ENCODE measurements at places on chromosomes 16 and 17.

- no peak for DNase-seq
Measured at GRCh38 chr16:58498341-58499091, 1.4 kb upstream of the NDRG4 start.

DNA sequence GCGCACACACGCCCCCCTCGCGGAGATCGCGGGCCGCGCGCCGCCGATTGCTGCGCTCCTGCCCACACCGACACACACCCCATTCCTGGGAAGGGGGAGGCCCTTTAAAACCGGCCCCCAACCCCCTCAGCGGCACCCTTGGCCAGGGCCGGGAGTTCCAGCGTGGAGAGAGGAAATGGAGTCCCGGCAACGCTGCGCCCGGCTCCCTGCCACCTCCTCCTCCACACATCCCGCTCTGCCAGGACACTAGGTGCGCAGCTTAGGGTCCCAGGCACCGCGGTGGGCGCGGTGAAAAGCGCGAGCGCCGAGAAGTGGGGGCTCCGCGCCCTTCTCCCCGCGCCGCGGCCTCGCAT lies 397 bp downstream of the CDC42EP4 start:
- no peak for DNase-seq

- no peak for DNase-seq
Measured at GRCh38 chr17:64442541-64442971, 6.4 kb upstream of the MILR1 start.

- DNase-seq: no peak
Measured at GRCh38 chr16:8103649-8104289, 486.5 kb downstream of the TMEM114 start.

DNA sequence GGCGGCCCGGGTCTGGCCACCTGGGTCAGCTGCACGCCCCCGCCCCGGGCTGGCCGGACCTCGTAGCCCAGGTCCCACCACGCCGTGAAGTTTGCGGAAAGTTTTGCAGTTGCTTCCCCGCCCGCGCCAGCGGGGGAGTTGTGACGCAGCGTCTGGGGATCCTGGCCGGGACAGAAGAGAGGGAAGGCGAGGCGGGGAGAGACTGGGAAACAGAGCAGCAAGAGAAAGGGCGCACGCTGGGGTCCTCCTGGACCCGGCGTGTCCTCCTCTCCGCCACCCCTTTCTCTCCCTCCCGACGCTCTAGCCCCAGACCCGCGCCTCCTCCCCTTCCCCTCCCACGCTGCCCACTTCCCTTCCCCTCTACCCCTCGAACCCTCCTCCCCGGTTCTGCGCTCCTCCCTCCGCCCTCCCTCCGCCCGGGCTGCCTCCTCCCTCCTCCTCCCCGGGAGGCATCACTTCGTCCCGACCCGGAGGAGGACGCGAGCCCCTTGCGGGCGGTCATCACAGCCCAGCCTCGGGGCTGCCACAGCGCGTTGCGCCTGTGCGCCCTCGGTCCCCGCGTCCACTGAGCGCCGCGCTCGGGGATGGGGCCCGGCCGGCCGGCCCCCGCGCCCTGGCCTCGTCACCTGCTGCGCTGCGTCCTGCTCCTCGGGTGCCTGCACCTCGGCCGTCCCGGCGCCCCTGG lies at the start of gene MRC2:
Gene MRC2, plus strand, starts transcription at position 452 of the 685 bp plus-strand sequence. Its CDS starts 133 bp downstream, at position 585.
- peak; percentile 79 for DNase-seq

GRCh38 chr16:24731722-24732419 lies 2.4 kb downstream of the TNRC6A start:
- DNase-seq: no peak

DNA sequence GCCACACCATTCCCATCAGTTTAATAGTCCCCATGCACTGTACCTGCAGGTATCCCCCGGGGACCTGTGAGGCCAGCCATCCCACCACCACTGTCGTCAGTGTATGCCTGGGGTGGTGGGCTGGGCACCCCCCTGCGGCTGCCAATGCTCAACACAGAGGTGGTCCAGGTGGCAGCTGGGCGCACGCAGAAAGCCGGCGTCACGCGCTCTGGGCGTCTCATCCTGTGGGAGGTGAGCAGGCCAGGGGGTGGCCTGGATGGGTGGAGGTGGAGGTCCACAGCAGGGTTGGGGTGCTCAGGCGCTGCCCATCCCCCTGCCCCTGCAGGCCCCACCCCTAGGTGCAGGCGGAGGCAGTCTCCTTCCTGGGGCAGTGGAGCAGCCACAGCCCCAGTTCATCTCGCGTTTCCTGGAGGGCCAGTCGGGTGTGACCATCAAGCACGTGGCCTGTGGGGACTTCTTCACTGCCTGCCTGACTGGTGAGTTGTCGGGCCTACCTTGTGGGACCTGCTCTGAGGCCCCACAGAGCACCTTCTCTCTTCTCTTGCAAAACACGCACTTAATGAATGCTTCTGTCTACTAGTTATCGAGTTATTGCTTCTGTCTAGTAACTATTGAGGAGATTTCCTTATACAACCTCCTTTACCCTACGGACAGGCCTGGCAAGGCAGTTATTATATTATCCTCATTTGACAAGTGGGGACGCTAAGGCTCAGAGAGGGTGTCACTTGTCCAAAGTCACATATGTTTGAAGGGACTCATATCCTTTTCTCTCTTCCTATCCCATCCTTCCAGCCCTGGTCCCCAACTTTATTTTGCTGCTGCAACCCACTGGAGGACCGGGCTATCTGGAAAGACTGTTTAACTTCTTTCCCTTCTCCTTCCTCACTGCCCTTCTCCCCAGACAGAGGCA lies 5.8 kb upstream of the TRAF4 start:
- no peak for DNase-seq

- peak; percentile 85 for DNase-seq
Measured at GRCh38 chr17:17303010-17303846, at the start of gene NT5M. Gene NT5M (plus strand): TSS chr17:17303373. CDS start chr17:17303551, 178 bp downstream.

- no peak for DNase-seq
Measured at GRCh38 chr17:27356091-27356705, 62.3 kb downstream of the WSB1 start.

- DNase-seq: no peak
Measured at GRCh38 chr16:13956635-13957196, 36.8 kb downstream of the ERCC4 start.

DNA sequence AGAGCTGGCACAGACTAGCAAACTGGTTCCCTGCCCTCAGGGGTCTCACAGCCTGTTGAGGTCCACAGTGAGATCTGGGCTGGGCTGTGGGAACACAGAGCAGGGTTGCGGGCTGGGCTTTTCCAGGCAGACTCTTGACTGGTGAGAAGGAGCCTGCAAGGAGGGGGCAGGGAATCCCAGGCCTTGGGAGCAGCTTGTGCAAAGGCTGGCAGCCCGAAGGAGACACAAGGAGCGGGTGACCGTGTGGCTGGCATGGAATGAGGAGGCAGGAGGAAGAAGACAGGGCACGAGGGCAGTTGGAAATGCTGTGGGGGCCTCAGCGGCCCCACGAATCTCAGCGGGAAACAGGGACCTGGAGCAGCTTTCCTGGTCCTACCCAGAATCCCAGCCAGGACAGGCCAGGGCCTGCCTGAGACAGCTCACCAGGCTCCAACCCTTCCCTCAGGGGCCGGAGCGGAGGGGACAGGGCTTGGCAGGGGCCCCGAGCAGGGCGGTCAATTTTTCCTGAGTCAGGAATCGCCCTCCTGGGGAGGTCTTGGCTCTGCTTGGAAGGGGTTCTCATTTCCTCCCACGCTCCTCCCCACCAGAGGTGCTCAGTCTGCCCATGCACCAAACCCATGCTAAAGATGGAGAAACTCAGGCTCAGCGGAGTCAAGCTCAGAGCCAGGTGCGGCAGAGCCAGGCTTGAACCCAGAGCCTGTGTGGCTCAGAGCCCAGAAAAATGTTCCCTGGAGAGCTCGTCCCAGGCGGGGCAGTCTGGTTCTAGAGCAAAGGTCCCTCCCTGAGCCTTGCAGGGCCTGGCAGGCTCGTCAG lies 9.2 kb upstream of the SNN start:
- DNase-seq: no peak

GRCh38 chr16:23871924-23872323 lies 36.1 kb downstream of the PRKCB start:
- no peak for DNase-seq

DNA sequence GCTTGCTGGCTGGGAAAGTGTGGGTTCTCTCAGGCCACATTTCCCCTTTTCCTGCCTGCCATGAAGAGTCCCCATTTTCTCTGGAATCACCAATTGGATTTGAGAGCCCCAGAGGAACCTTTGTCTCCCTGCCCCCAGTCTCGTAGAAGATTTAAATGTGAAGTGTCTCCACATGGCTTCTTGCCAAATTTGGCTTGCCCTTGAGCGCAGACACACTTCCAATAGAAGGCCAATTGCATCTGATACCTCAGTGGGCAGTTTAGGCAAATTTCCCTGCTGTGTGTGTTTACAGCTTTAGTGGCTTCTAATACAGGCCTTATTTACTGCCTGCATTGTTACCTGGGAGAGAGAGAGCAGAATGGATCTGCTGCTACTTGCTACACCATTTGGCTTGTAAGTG lies 29.7 kb downstream of the CDK5R1 start:
- no peak for DNase-seq

DNA sequence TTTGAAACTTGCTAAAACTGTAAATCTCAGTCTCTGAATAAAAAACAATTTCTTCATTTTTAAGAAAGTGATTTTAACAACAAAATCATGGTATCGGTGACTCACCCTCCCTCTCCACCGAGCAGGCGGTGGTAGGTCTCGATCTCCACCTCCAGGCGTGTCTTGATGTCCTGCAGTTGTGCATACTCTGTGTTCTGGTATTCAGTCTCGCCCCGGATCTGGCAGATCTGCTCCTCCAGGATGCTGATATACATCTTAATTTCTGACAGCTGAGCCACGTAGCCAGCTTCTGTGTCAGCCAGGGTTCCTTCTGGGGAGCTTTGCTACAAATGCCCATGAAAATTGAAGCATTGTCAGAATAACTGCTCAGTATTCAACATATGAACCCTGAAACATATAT lies 15.4 kb upstream of the KRT24 start:
- DNase-seq: no peak

GRCh38 chr17:4295686-4296085 lies 31.9 kb upstream of the ANKFY1 start:
- DNase-seq: no peak

- DNase-seq: no peak
Measured at GRCh38 chr16:19112099-19112407, 1.7 kb upstream of the ITPRIPL2 start.

- DNase-seq: no peak
Measured at GRCh38 chr16:774086-775001, 13.8 kb downstream of the MSLN start.
